ENCODE measurements at places on chromosomes 6 and 20. TPM values are rescaled to one million over a fixed set of nuclear protein-coding genes. Genes with fewer than 3 reads are reported as not detected.

DNA sequence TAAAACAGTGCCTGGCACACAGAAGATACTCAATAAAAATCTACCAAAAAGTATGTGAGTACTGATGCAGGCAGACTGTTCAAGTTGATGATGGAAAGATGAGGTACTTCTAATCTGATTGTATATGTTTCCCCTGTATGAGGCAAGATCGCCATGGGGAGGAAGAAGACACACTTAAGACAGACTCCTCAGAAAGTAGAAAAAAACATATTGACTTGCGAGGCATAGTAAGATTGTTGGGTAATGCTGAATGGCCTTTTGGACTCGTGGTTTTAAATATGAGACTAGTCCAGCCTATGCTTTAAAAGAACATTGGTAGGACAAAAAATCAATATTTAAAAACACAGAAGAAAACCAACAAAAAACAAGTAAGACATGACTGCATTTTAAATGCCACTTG, 72.6 kb downstream of the SHPRH start:
- DNase-seq: no peak

DNA sequence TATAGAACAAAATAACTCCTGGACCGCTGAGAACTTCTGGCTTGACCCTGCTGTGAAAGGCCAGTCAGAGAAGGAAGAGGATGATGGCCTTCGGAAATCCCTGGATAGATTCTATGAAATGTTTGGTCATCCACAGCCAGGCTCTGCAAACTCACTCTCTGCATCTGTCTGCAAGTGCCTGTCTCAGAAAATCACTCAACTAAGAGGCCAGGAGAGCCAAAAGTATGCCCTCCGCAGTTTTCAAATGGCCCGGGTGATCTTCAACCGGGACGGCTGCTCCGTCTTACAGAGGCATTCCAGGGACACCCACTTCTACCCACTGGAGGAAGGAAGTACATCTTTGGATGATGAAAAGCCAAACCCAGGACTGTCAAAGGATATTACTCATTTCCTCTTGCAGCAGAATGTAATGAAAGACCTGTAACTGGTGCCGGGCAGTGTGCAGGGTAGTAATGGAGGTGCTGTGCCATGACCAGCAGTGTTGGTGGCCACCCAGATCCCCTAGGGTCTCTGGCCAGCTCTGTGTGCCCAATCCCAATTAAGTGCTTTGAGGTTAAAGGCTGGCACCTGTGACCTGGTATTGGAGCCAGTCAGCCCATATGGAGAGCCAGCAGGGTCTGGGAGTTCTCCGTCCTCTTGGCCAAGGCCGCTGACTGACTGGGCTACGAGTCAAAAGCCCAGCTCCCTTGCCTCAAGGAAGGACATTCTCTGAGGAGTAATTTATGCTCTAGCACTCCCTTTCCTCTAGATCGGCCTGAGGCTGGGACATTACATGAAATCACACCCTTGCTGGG, 87.1 kb downstream of the TRMT6 start:
- DNase-seq: peak; percentile 23

GRCh38 chr20:41306061-41306727, 11.3 kb downstream of the ZHX3 start:
- DNase-seq: no peak

DNA sequence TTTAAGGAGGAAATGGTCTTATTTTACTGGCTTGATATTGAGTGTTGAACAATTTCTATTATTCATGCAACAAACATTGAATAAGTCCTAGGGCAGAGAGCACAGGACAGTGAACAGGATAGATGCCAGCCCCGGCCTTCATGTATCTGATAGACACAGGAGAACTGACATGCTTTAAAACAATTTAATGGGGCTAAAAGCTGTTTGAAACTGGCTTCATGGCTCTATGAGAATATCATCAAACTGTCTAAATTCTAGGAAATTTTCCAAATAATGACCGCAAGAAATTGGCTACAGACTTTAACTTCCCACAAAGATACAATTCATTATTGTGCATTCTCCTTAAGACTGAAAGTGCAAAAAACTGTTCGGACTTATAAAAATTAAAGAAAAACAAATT, 69.0 kb downstream of the ID4 start:
- DNase-seq: no peak

DNA sequence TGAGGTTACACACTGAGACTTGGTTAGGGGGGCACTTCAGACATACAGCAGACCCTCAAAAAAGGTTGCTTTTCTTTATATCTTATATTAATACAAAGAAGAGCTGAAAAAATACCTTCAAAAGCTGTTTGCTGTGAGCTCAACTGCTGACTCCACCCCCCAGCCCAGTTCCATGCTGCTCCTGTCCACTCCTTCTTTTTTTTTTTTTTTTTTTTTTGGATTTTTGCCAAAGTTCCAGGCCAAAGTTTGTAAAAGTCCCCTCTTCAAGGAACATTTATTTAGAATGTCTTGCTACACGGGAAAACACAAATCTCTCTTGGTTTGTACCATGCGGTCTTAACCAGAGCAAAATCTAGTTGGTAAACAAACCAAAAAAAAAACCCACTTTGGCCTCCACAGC, 85.3 kb upstream of the AKAP12 start:
- DNase-seq: peak; percentile 71

GRCh38 chr6:36662827-36663256, 15.7 kb upstream of the CDKN1A start:
- no peak for DNase-seq

- DNase-seq: peak; percentile 34
These were observed 286.6 kb downstream of the TENT5A start for GRCh38 chr6:81465859-81466258.

GRCh38 chr6:90803956-90804355, 217.1 kb upstream of the MAP3K7 start:
- DNase-seq: no peak

- DNase-seq: no peak
These were observed 170.2 kb downstream of the DOK5 start for GRCh38 chr20:54645445-54646155.

DNA sequence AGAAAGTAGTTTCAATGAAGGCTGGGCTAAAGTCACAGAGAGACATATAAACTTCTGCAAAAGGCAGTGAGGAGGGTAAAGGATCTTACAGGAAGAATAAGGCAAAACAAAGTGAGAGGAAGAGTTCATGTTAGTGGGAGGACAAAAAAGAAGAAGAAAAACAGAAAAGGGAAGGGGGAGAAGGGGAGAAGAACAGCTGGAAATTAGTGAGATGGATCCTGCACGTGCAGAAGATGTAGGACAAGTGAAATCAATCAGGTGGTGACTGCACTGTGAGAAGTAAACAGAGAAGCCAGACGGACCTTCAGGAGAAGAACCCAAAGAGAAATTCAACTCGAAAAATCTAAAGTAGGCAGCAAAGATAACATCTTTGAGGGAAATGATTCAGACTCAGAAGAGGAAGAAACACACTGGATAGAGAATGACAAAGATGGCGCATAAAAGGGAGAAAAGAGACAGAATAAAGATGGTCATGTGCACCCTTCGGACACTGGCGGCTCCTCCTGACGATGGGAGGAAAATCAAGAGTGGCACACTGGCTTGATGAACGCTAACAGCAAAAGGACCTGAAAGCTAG, 105.9 kb downstream of the MYB start:
- DNase-seq: no peak

GRCh38 chr20:17511401-17511800, 19.8 kb downstream of the BFSP1 start:
- DNase-seq: no peak

GRCh38 chr20:2480381-2480780, 9.8 kb upstream of the SNRPB start:
- DNase-seq: no peak

DNA sequence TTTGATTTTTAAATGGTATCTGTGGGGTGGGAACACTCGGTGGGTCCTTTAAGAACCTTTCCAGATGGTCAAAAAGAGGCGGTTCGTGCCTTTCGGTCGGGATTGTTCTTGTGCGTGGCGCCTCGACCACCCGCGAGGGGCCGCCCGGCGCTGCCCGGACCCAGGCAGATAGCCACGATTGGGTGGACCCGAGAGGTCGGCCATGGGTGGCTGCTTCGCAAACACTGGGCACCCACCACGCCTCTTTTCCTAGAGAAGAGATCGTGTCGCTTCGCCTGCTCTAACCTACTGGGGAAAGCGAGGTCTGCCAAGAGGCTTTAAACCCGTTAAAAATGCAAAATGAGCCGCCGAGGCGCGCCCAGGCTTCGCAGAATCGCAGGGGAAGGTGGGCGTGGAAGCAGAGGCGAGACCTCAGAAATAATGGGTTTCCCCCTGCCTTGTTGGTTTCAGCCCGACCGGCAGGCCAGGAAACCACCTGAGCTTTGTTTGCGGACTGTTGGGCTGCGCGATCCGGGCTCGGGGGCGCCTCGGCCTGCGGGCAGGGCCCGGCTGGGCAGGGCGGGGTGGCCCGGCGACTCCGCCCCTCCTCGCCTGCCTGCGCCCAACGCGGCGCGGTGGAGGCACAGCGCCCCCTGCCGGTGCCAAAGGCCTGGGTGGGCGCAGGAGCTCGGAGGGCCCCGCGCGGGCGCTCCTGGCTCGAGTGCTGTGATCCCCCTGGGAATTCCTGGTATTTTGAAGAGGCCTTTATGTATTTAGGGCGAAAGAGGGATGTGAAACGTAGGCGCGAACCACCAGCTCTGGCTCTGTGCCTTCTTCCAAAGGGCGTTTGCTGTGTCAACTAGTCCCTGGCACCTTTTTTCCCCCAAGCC, 1.6 kb downstream of the MARCKS start:
- peak; percentile 88 for DNase-seq

- no peak for DNase-seq
These were observed 62.5 kb downstream of the EPB41L2 start for GRCh38 chr6:131000544-131000943.

DNA sequence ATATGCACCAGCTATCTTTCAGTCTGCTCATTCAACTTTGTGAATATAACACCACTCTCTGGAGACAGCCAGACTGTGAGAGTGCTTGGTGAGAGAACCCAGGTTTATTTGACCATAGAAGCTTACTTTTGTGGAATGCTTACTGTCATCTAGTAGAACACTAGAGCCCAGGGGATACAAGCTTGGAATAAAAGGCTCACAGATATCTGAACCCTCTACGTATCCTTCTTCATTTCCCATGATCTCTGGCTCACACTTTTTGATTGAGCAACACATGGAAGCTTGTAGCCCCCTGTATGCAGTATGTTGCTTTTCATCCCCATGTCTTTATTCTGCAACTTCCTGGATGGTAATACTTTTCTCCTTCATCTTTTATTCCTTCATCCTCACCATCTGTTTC, 835.3 kb upstream of the CITED2 start:
- DNase-seq: no peak

- no peak for DNase-seq
These were observed 108.7 kb downstream of the SCP2D1 start for GRCh38 chr20:18922251-18922650.

DNA sequence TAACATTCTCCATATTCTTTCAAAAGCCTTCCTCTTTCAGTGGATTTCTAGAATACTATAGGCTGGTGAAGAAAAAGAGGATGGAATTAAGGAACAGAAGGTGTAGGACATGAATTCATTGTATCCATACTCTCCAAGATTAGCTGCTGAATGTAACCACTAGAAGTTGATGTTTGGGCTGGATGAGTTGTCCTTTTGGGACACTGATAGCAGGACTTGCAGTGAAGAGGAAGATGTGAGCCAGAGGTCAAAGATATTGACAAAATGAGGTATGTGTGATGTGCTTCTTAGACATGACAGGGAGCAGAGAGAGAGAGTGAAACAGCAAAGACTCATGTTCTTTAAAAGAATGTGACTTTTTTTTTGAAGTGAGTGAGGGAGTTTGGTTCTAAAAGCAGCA, 134.3 kb upstream of the MAN1A1 start:
- no peak for DNase-seq

- DNase-seq: no peak
These were observed 10.9 kb downstream of the LRRC73 start for GRCh38 chr6:43499028-43499815.

DNA sequence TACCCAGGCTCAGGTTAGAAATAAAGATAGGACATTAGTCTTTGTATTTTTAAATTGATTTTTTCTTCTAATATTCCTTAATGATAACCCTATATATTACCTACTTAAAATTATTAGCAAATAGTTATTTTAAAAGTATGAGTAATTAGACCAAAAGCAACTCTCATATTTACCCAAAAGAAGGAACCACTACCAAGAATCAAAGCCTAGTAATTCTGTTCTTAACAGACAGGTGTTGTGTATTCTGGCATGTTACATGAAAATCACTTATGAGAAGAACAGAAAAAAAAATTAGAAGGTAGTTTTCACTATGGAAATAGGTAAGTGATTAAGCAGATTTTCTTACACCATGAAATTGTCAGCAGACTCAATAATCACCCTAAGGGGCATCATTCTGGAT, 105.1 kb downstream of the ATG5 start:
- no peak for DNase-seq

DNA sequence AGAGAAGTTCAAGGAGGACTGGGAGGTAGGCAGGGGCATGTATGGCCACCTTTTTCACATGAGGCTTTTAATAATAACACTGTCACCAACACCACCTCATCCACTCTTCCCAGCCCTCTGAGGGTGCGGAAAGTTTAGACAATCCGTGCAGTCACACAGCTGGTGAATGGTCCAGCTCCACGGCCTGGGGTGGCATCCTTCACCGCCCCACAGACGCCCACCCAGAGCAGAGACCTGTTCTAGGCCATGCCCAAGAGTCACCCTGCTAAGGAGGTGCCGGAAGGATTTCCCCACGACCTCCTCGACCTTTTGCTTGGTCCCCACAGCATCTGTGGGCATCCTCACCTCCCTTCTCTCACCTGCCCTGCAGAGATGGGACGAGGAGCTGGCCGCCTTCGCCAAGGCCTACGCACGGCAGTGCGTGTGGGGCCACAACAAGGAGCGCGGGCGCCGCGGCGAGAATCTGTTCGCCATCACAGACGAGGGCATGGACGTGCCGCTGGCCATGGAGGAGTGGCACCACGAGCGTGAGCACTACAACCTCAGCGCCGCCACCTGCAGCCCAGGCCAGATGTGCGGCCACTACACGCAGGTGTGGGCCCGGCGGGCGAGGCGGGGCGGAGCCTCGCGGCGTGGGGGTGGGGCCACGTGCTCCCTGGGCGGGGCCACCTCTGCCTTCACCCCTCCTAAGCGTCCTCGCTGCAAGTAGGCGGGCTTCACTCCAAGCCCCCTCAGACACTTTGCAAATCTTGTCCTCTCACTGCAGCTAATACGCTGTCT, 4.4 kb downstream of the PI16 start:
- DNase-seq: no peak

DNA sequence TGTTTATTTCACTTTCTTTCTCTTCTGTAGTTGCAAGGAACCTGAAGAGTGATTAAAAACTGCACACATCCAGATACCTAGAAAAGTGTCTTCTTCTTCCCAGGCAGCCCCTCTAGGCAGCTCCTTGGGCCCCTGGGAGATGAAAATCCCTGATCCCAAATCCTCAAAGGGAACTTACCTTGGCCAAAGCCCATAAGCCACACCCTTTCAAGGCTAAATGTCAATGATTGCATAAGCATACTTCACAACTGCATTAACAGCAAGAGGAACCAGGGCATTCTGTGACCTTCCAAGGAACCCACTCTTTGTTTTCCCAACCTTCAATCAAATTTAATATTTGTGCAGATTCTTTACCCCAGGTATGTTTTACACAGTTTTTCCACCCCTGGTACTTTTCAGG, 4.4 kb upstream of the HMGN3 start:
- DNase-seq: no peak

The RUNX2 gene
- 6.0 TPM for polyA plus RNA-seq

The CD109 gene
- polyA plus RNA-seq: 7.0 TPM

The ARMH2 gene
- polyA plus RNA-seq: 31.7 TPM

The NHLRC1 gene
- polyA plus RNA-seq: 2.1 TPM

The CYP21A2 gene
- 0.96 TPM for polyA plus RNA-seq

The ITPR3 gene
- 58.2 TPM for polyA plus RNA-seq

The GOPC gene
- 28.8 TPM for polyA plus RNA-seq

The GATA5 gene
- polyA plus RNA-seq: 19.0 TPM

All from testis (tissue), 5 donors.